Amniotic epithelial cell (primary cell): ENCODE measurements at places on chromosomes 3 and 15.
A peak's percentile ranks its signal among the peaks of the same experiment; 100 is the strongest.

DNA sequence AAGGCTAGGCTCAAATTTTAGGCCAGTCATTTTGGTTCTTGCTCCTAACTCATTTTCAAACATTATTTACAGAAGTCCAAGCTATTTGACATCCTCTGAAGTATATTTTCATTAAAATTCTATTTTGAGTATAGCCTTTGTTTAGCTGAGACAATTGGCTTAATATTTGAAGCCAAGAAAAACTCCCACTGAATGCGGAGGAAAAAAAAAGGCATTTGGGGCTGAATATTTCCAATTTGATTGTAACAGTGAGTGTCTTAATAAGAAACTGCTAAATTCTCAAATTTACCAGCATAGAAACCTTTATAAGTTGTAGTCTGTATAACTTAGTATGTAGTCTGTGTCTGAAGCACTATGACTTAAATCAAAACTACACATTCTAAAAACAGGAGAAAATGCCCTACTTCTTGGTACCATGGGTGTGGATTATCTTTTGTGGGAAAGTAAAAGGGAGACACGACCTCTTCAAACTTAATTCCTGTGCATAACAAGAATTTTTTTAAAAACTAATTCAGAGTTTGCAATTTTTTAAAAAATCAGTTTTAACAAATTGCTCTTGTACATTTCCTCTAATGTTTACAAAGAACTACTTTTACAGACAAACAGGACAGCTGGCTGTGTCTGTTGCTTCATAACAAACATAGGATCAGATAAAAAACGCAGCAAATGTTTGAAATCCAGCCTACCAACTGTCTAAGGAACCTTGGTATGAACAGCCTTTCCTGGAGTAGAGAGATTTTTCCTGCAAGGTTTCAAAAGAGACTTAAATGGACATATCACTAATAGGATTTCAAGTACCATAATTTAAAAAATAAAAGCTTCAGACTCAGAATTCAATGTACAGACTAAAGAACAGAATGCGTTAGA is 52.7 kb upstream of the LMOD3 start:
- peak; percentile 41 for DNase-seq

GRCh38 chr15:79853492-79854328 is 43.1 kb downstream of the MTHFS start:
- DNase-seq = peak; percentile 92

GRCh38 chr3:24168977-24169376 is 223.9 kb downstream of the NR1D2 start:
- no peak for DNase-seq

DNA sequence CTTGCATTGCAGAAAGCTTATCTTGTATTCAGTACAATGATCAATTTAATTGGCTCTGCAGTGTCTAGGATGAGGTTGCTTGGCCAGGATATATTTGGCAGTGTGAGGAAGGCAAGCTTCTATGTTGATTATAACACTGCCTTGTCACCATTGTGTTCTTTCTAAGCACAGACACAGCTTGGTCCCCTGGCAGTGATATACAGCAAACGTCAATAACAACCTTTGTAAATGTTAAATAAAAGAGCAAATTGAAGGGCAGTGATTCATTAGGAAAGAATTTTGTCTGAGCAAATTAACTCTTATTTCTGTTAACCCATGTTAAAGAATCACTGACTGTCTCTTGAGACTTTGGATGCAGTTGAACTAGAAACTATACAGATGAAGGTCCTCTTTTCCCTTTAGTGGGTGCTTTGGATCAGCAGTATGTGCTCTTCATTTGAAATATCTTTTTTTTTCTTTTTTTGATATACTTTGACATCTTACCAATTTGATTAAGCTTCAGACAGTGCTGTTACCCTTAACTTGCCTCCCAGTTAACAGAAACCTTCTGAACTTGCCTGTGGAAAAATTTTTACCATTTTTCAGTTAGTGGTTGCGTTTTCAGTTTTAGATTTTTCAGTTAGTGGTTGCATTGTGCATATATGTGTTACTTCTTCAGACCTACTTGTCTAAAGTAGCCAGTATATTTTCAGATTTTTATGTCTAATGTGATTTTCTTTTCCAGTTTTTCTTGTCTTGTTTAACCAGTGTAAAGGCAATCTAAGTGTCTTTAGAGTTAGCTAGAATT is 199.8 kb downstream of the TCF12 start:
- DNase-seq = no peak

- peak; percentile 52 for DNase-seq
Observed at GRCh38 chr3:67610458-67610857, 44.0 kb downstream of the SUCLG2 start.

DNA sequence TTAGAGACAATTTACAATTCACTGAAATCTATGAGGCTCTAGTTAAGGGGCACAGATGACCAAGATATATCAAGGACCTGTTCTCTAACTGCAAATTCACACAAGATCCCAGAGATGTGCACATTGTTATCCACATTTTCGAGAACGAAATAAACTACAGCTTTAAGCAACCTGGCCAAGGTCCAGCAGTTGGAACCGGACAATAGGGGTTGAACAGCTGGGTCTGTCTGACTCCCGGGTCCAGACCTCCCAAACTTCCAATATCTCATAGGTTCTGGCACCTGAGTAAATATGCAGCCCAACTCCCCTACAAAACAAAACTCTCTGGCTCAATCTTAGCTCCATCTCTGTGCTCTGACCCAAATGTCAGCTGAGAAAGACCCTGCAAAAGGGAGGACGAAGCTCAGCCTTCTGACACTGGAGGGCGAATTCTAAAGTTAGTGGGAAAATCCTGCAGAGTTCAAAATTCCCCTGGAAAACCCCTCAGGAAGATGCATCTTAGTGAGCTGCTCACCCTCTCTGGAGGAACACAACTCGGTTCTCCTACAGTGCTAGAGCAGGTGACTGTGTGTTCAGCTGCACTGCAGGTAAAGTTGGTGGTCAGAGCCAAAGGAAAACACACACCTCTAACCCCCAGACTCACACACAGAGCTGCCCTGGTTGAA is 14.2 kb upstream of the SPATA12 start:
- no peak for DNase-seq

DNA sequence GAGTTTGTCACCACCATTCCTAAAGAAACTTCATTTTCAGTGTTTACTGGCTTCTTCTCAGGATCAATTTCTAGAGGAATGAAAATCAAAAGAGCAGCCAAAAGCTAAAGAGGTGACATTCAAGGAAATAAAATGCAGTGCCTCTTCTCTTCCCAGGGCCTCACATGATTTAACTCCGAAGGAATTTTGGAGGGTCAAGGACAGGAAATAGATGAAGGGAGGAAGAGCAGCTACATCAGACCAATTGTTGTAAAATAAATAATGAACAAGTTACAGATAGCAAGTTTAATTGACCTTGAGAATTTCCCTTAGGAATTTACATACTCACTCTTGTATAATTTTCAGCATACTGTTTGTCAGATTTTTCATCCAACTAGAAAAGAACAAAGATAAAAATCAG is 78.1 kb downstream of the LRRFIP2 start:
- peak; percentile 60 for DNase-seq

DNA sequence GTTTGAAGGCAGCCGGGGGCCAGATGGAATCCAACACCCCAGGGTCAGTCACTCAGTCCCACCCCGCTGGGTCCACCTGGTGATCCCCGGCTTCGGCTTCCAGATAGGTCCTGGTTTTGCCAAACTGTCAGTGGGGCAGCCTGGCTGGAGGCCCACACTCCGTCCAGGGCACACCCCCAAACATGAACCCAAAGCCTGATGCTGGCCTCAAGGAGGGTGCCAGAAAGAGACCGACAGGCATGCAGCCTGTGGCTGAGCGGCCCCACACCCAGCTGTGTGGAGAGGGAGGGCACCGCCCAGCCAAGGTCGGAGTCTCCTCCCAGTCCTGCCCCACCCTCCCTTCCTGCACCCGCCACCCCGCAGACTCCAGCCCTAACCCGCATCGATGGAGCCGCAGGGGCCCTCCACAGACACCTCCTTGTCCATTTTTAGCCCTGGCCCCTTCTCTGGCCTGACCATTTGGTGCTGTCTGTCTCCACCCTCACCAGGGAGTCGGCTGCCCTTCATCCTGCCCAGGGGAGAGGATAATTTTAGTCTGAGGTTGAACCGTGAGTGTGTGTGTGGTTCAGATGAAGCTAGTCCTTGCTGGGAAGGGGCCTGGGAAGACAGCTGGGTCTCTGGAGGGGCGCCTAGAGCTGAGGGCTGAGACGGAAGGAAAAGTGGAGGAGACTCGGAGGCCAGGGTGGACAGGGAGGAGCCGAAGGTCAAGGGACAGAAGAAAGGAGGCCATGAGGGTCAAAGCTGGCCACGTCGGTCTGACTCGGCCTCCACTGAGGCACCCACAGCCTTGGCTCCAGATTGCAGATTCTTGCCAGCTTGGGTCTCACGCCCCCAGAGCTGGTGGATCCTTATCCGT is 23.1 kb downstream of the TNK2 start:
- DNase-seq = no peak

DNA sequence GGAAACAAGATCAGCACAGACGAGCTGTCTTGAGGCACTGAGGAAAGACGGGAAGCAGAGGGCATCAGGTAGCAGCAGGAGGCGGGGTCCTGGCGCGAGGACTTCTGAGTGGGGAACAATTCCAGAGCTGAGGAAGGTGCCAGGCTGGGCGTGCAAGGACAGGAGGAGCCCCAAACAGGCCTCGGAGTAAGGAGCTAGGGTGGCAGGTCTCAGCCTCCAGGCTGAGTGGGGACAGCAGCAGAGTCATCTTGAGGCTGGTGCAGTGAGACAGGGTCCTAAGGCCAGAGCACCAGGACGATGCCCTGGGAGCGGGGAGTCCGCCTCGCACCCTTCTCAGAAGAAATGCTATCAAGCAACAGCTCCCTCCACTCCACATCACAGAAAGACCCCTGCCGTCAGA is 78.4 kb downstream of the PCSK6 start:
- no peak for DNase-seq

GRCh38 chr15:31255176-31255510 is 71.5 kb upstream of the KLF13 start:
- DNase-seq = no peak

DNA sequence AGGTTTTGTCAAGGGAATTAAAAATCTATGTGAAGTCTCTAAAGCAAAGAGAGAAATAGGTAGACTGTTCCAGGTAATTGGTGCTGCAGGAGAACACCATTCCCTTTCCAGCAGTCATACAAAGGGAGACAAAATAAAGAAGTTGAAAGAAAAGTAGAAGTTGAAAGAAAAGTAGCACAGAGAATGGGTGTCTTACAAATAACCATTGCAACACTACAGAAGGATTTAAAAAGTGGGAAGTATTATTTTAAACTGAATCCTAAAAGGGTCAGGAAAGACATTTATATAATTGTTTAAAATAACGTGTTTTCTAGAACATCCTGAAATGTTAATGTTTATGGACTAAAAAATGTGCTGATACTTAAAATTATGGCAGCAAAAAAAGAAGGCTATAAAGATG is 223.8 kb downstream of the RSRC1 start:
- DNase-seq = no peak

DNA sequence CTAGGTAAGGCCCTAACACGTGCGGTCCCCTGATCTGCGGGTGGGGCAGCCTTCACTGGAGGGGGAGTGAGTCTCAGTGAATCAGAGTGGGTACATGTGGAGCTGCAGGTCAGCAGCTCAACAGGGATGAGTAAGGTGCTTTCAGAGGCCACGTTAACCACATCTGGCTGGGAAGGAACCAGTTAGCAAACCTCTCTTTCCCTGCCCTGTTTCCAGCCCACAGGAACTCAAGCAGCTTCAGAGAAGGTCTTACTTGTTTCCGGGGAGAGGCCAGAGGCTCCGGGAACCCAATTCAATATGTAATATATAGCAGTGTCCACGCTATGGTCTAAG is 175.3 kb downstream of the XXYLT1 start:
- DNase-seq = peak; percentile 55

- no peak for DNase-seq
Observed at GRCh38 chr3:71119171-71119570, 464.4 kb downstream of the FOXP1 start.

GRCh38 chr15:51227940-51228732 is 110.3 kb downstream of the CYP19A1 start:
- DNase-seq = peak; percentile 79

DNA sequence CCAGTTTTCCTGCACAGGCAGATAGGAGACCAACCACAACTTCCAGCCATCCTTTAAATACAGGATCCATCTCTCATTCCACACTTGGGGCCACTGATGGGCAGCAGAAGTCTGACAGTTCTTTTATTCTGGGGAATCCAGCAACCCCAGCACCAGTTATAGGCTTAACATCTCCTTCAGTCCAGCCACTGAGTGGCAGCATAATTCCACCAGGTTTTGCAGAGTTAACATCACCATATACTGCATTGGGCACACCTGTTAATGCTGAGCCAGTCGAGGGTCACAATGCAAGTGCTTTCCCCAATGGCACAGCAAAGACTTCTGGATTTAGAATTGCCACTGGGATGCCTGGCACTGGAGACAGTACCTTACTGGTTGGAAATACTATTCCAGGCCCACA is 2.9 kb downstream of the NPAP1 start:
- no peak for DNase-seq

DNA sequence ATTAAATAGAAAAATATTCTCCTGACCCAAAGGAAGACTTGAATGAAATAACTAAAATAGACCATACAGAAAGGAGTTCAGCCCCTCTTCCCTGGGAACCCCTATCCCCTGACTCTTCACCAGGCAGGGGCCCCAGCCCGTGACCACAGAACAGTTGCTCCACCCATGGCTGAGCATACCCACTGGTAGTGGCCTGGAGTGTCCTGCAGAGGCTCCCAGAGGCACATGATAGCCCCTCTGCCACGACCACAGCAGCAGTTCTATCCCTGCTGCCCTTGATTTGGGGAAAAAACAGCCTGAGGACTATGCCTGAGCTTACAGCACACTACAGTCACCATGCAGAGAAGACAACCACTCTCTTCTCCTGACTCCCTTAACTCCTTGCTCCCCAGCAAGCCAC is 31.8 kb downstream of the TTC14 start:
- no peak for DNase-seq

- peak; percentile 81 for DNase-seq
Observed at GRCh38 chr15:51089699-51090453, 4.8 kb downstream of the TNFAIP8L3 start.
